Stimulated activated CD8-positive, alpha-beta memory T cell treated with anti-CD3 and anti-CD28 coated beads, Interleukin-4, amount 100 ng/mL, for 4 hours (primary cell): ENCODE measurements at places on chromosomes 4 and X.

DNA sequence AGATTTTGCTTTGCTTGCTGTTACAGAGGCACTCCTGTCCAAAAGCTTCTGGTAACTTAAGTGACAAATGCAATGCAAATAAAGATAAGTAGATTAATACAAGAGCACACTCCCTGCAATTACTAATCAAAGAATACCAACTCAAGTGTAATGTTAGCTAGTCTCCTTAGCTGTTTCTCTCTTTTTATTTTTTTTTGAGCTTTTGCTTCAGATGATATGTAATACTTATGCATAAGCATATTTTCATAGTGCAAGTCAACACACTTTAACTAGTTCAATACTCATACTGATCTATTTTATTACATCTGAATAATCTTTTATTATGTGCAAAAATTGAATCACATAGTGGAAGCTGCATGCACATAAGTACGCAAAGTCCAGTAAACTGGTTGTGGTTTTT is 2.7 kb downstream of the SLC7A11 start:
- DNase-seq: no peak

- no peak for DNase-seq
Measured at GRCh38 chr4:102437111-102437510, 64.0 kb upstream of the NFKB1 start.

GRCh38 chrX:115591856-115592842 is 31.2 kb downstream of the PLS3 start:
- DNase-seq: no peak

GRCh38 chr4:8407756-8408155 is 32.8 kb downstream of the ACOX3 start:
- DNase-seq: no peak

DNA sequence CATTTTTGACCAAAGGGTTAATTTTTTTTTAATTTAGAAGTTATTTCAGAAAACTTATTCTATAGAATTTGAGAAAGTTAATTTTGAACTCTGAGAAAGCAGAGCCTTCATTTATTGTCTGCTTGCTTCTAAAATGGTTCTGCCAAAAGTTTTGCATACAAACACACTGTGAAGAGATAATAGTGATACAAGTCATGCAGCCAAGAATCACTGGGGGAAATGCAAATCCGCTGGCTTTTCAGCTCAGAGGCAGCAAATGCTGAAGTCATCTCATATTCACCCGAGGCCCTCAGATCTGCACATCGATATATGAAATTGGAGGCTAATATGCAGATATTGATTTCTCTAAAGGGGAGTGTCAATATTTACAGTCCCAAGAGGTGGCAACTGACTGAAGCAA is 186.2 kb downstream of the KIT start:
- no peak for DNase-seq

DNA sequence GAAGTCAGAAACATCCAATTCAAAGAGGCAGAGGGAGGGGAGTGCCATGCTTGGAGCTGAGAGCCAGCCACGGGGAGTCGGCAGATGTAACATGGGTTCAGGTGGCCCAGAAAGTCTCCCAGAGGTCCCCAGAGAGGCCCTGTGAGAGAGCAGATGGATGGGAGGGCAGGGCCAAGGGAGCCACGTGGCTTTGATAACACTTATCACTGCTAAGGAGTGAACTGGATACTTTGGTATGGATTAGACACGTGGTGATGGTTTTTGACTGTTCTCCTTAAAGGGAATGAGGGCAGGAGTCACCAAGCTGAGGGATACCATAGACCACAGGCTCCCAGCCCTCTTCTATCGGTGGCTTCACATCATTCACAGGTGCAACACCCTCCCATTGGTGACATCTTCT is 13.7 kb downstream of the CCKAR start:
- DNase-seq: no peak

GRCh38 chr4:141713185-141713584 is 76.8 kb downstream of the IL15 start:
- no peak for DNase-seq

GRCh38 chrX:12789976-12790375 is 1.2 kb upstream of the PRPS2 start:
- DNase-seq: no peak

GRCh38 chr4:158599150-158599549 is 72.5 kb downstream of the C4orf46 start:
- no peak for DNase-seq

- DNase-seq: no peak
Measured at GRCh38 chr4:147108409-147108808, 162.7 kb upstream of the TTC29 start.

DNA sequence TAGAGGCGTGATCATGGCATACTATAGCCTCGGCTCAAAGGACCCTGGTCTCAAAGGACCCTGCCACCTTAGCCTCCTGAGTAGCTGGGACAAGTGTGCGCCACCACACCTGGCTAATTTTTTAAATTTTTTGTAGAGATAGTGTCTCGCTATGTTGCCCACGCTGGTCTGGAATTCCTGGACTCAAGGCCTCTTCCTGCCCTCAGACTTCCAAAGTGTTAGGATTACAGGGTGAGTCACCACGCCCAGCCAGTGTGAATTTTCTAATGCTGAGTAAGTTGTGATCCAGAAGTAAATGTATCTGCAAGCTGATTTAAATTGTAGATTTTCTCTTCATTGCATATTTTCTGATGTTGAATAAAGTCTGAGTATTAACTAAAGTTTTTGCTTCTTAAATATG is 2.6 kb upstream of the ZNF674 start:
- DNase-seq: no peak

DNA sequence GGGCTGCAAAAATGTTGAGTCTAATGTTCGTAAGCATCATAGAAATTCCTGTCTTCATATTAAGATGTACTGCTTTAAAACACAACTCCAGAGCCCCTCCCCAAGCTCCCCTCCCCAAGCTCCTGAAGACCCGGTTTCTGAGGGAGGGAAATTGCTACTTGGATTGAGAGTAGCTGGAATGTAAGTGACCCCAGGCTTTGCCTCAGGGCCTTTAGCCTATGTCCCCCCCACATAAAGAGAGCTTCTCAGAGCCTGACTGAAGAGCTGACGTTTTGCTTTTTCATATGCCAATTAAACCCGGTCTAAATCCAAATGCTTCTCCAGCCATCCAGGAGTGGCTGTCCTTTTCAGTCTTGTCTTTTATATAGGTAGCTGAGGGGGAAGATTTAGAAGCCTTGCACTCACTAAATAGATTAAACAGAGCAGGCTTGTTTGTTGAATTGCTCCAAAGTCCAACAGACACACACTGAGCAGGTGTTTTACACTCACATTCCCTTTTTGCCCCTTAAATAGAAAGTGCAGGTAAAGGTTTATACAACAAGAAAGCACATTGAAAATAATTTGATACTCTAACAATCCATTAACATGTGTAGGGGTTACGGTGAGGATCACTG is 19.6 kb downstream of the ARX start:
- DNase-seq: no peak

DNA sequence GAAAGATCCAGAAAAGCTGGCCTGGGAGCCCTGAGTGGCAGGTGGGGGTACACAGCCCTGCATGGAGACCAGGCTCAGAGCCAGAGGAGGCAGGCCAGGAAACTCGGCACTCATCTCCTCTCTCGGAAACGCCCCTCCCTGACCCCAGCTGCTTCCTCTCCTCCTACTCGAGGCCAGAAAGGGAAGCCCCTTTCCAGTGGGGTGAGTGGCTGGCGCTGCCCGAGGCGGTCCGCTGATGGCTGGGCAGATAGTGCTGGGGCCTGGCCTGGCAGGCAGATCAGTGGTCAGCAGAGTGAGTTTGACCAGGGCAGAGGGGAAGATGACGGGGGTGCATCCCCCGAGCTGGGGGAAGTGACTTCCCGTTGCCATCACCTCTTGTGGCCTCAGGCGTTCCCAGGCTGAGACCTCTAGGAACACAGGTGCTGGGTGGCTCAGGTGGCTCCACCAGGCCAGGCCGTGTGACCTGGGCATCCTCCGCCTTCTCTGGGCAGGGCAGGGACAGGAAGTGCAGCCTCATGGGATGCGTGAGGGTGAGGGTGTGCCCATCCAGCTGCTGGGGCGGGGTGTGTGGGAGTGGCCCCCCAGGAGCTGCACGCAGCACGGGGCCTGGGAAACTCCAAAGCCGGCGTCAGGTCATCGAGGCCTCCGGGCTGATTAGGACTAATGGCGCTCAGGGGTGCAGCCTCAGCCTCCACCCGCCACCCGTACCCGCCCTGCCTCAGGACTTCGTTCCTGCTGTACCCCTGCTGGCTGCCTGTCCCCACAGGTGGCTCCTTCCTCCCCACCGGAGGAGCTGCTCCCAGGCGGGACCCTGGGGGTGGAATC is 5.7 kb downstream of the SH3BP2 start:
- DNase-seq: no peak

- no peak for DNase-seq
Measured at GRCh38 chr4:154807042-154807630, 26.1 kb downstream of the RBM46 start.

DNA sequence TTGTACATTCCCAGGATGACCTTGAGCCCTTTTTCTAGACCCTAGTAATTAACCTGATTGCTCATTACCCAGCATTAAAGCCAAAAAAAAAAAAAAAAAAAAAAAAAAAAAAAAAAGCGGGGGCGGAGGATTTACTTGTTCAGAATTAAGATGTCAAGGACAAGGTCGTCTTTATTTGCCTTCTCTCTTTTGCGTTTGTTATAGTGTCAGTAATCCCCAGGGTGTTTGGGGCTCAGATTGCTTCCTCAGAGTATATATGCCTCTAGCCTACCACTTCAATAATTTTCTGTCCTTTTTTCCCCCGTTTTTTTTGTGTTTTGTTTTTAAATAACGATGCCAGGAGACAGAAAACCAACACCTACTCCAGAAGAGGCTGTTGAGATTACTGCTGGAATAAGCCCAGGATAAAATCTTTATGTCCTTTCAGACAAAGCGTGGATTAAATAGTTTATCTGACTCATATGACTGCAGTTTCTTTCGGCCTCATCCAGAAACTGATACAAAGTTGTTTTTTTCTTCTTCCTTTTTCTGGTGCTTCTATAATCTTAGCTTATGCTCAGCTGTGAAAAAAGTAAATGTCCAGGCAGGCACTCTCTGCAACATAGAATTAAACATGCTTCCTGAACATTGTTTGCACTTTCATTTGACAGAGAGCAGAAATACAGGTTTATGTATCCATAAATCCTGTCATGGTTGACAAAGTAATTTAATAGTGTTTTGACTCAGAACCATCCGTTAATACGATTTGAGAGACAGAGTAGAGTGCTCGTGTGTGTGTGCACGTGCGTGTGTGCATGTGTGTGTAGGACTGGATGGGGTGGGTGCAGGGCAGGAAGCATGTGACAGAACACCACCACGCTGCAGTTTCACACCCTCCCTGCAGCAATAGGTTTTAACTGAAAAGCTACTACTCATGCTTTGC is 138.6 kb downstream of the AFF1 start:
- DNase-seq: no peak

DNA sequence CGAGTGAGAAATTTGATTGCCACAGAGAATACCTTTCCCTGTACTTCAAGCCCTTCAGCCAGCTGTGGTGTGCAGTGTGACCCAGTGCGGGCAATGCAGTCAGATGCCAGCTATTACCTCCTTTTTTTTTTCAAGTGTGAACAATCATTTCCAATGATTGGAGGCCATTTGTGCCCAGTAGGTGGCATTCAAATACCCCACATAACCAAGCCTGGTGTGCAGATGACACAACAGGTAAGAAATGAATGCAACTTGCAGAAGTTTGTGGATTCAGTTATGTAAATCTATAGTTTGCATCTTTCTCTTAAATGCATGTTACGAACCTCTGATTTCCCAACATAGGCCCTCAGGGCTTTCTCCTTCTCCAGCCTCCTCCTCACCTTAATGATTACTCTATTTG is 98.0 kb downstream of the CLCN4 start:
- no peak for DNase-seq

- no peak for DNase-seq
Measured at GRCh38 chr4:120055162-120055561, 11.5 kb downstream of the MAD2L1 start.

GRCh38 chr4:77453911-77454310 is 151.7 kb upstream of the CXCL13 start:
- DNase-seq: no peak

- DNase-seq: no peak
Measured at GRCh38 chr4:85084371-85085094, 118.0 kb upstream of the WDFY3 start.

- no peak for DNase-seq
Measured at GRCh38 chr4:189773909-189774308, 166.8 kb upstream of the FRG1 start.

GRCh38 chr4:158450741-158451140 is 70.9 kb upstream of the RXFP1 start:
- no peak for DNase-seq
